Esophagus muscularis mucosa (tissue), 4 donors: ENCODE measurements at places on chromosomes 12 and 14. TPM values are rescaled to one million over a fixed set of nuclear protein-coding genes. Genes with fewer than 3 reads are reported as not detected.
A peak's percentile ranks its signal among the peaks of the same experiment; 100 is the strongest.

GRCh38 chr14:53532853-53533252 is 379.7 kb upstream of the DDHD1 start:
- DNase-seq: no peak
- peaks cover 9% of the 10 kb centered on the region for H3K4me1 ChIP-seq
- H3K27ac ChIP-seq: no peak overlapping the region

DNA sequence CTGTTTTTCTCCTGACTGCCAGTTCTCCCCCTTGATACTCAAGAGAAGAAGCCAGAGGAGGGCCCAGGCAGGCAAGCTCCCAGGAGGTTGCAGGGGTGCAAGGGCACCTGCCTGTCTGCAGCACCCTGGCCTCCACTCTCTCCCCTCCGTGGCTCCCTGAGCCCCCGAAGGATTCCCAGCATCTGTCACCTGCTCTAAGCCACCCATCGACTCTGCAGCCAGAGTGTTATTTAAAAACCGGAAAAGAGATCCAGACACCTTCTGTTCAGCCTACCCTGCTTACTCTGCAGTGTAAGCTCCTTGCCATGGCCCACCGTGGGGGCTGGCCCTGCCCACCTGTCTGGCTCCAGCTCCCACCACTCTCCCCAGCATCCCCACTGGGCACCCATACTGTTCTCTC is 121.4 kb downstream of the KSR2 start:
- no peak overlapping the region for H3K4me3 ChIP-seq
- no peaks in the 10 kb centered on the region for H3K4me1 ChIP-seq
- no peak for DNase-seq
- no peaks in the 10 kb centered on the region for H3K36me3 ChIP-seq
- H3K27ac ChIP-seq: no peak overlapping the region

Gene FGF23
- total RNA-seq: not detected

Gene KCNC2
- total RNA-seq: 0.17 TPM

GRCh38 chr12:7151532-7151931 is 21.4 kb downstream of the CLSTN3 start:
- H3K36me3 ChIP-seq: peaks cover 3% of the 10 kb centered on the region
- no peak for DNase-seq
- H3K27ac ChIP-seq: no peak overlapping the region
- H3K4me3 ChIP-seq: no peak overlapping the region

Gene GLIPR1
- total RNA-seq: 19.5 TPM

DNA sequence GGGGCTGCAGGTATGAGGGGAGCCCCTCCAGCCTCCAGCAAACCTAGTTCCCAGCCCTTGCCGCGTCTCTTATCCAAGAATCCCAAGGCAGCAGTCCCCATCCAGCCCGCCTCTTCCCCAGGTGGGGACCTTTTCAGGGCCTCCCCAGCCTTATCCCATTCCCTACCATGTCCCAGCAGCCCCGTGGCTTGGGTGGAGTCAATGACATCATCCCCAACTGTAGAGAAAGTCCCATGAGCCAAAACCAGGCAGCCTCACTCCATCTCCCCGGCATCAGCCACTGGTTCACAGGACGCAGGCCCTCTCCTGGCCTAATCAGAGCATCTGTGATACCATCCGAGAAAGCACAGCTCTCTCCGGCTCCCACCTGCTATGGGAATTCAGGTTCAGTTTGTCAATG is 131.0 kb downstream of the NCOR2 start:
- H3K27ac ChIP-seq: peak overlapping the region; percentile 71
- no peak for DNase-seq
- H3K36me3 ChIP-seq: peaks cover 23% of the 10 kb centered on the region
- no peaks in the 10 kb centered on the region for H3K27me3 ChIP-seq
- peaks cover 35% of the 10 kb centered on the region for H3K4me1 ChIP-seq

DNA sequence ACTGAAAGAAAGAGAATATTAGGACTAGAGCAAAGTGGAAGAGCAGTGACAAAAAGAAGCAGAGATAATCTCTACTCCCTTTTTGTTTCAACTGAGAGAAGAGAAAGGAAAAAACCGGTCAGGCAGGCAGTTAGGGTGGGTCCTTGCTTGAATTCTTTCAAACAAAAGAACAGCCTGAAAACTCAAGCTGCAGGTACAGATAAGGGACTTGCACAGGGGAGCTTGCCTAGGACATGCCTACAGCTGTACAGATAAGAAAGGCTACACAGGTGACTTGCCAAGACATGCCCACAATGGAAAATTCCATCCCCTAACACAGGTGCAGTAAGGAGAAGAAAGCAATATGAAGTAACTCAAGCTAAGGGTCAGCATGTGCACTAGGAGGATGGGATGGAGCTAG is 532.2 kb upstream of the MIS18BP1 start:
- no peak for DNase-seq
- H3K27ac ChIP-seq: no peak overlapping the region
- no peaks in the 10 kb centered on the region for H3K27me3 ChIP-seq
- H3K4me1 ChIP-seq: no peaks in the 10 kb centered on the region
- no peaks in the 10 kb centered on the region for H3K36me3 ChIP-seq

DNA sequence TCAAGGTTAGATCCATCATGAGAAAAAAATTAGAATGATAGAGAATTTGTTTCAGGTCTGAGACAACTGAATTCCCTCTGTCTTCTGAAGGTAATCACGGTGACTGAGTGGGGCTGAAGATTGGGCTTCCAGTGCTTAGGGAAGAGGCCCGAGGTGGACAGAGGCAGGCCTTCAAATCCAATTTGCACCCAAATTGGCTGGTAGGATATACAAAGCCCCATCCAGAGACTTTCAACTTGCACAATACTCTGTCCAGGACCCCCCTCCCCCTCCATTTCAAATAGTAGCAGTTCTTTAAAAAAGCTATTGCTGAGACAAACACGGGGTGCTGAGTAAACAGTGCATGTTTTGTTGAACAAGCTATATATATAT is 3.6 kb upstream of the FOXG1 start:
- H3K27me3 ChIP-seq: peaks cover 100% of the 10 kb centered on the region
- peaks cover 40% of the 10 kb centered on the region for H3K4me1 ChIP-seq
- H3K4me3 ChIP-seq: no peak overlapping the region
- H3K27ac ChIP-seq: no peak overlapping the region

DNA sequence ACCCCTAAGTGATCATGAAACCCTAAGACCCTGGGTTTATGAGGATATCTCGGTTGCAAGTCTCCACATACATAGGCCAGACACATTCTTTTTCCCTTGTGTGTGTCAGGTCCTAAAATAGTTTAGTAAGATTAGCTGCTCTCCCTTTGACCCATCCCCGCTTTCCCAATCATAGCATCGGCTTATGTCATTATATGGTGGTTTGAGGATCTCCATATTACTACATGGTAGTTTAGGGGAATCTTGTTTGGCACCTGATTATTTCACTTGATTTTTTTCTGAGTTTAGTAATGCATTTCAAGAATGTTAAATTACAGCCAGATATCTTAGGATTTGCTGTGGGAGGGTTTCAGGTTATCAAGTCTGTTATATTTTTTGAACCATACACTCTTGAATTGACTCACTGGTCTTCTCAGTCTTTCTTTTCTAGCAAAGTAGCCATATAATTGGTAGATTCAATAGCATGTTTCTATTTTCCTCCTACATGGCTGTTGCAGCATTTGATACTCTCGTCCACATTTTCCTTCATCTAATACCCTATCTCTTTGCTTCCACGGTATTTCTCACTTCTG is 68.3 kb upstream of the TRHDE start:
- DNase-seq: no peak
- H3K27me3 ChIP-seq: no peaks in the 10 kb centered on the region
- no peaks in the 10 kb centered on the region for H3K4me1 ChIP-seq
- no peak overlapping the region for H3K4me3 ChIP-seq

- peak overlapping the region; percentile 34 for H3K27ac ChIP-seq
- H3K4me3 ChIP-seq: no peak overlapping the region
- no peaks in the 10 kb centered on the region for H3K36me3 ChIP-seq
- DNase-seq: no peak
- no peaks in the 10 kb centered on the region for H3K27me3 ChIP-seq
- peaks cover 12% of the 10 kb centered on the region for H3K4me1 ChIP-seq
Measured at GRCh38 chr14:77007975-77008421, 20.5 kb downstream of the IRF2BPL start.

Gene TDP1
- 7.5 TPM for total RNA-seq

DNA sequence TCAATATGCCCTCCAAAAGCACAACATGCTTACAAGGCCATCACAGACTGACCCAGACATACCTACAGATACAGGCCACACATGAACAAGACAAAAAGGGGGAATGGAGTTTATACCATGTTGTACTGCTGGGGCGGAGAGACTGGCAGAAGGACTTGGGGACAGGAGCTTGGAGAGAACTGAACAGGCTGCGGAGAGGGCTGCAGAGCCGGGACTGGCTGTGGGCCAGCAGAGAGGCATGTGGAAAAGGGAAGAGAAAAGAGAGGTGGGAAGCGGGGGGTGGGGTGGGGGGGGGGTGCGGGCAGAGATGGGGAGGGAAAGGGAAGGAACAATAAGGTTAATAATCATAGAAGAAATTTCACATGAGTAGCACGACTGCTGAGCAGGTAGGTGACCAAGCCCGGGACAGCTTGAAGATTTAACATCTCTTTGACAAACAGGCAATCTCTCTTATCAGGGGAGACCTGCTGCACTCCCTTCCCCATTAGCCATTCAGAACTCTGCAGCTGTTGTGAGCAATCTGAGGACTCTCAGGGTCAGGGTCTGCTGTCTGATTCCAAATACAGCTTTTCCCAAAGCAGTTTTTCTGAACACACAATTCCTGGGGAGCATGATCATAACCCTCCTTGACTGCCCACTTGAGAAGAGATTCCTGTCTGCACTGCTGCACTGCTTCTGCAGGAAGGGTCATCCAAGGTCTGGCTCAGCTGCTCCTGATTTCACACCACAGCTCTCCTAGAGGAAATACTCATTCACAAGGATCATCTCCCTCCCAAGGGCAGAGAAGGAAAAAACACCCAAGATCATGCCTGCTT is 21.6 kb upstream of the STAC3 start:
- H3K36me3 ChIP-seq: peaks cover 63% of the 10 kb centered on the region
- H3K4me1 ChIP-seq: no peaks in the 10 kb centered on the region
- no peak overlapping the region for H3K4me3 ChIP-seq
- H3K27ac ChIP-seq: no peak overlapping the region
- DNase-seq: no peak
- H3K27me3 ChIP-seq: no peaks in the 10 kb centered on the region

GRCh38 chr12:30537228-30537627 is 158.4 kb downstream of the IPO8 start:
- H3K4me1 ChIP-seq: no peaks in the 10 kb centered on the region
- H3K27ac ChIP-seq: no peak overlapping the region
- no peak overlapping the region for H3K4me3 ChIP-seq
- no peak for DNase-seq
- H3K36me3 ChIP-seq: no peaks in the 10 kb centered on the region

GRCh38 chr12:30952015-30952414 is 25.5 kb downstream of the TSPAN11 start:
- no peaks in the 10 kb centered on the region for H3K36me3 ChIP-seq
- H3K4me3 ChIP-seq: no peak overlapping the region
- no peaks in the 10 kb centered on the region for H3K27me3 ChIP-seq
- no peak overlapping the region for H3K27ac ChIP-seq

Gene PALS1
- total RNA-seq: 17.6 TPM

- H3K27me3 ChIP-seq: no peaks in the 10 kb centered on the region
- DNase-seq: no peak
- H3K4me1 ChIP-seq: peaks cover 69% of the 10 kb centered on the region
- peak overlapping the region; percentile 24 for H3K4me3 ChIP-seq
Measured at GRCh38 chr14:93759719-93760307, 28.5 kb downstream of the PRIMA1 start.

- no peak overlapping the region for H3K27ac ChIP-seq
- DNase-seq: peak; percentile 21
- H3K27me3 ChIP-seq: no peaks in the 10 kb centered on the region
- H3K4me1 ChIP-seq: no peaks in the 10 kb centered on the region
Measured at GRCh38 chr14:35985474-35986218, 159.5 kb downstream of the BRMS1L start.

GRCh38 chr12:127230843-127231260 is 1036.1 kb upstream of the TMEM132C start:
- no peak overlapping the region for H3K4me3 ChIP-seq
- no peaks in the 10 kb centered on the region for H3K36me3 ChIP-seq
- H3K4me1 ChIP-seq: no peaks in the 10 kb centered on the region
- no peak overlapping the region for H3K27ac ChIP-seq

DNA sequence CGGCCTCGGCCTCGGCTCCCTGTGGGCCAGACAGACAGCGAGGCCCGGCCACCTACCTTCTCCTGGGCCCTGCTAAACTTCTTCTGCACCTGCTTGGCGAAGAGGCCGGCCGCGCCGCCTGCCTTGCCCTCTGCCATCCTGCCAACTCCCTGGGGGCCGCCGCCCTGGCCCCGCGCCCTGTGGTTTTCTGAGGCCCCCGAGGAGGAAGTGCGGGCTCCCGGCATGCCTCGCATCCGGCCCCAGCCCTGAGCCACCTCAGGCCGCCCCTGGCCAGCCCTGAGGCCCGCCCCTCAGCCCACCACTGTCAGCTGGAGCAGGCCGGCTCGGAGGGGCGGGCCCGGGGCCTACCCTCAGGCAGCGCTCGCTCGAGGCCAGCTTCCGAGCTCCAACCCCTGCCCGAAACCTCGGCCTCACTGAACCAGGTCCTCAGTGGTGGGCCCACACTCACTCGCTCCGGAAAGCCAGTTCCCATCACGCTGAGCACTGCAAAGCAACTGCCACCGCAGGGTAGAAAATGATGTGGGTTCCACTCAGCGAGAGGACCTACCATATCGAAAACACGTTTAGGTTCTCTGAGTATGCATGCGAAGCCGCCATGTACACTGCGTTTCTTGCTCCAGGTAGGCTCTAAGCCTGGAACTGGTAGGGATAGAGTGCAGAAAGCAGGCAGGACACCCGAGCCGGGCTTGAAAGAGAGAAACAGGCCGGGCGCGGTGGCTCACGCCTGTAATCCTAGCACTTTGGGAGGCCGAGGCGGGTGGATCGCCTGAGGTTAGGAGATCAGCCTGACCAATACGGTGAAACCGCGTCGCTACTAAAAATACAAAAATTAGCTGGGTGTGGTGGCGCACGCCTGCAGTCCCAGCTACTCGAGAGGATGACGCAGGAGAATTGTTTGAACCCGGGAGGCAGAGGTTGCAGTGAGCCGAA is at the start of gene BIN2:
Gene BIN2 (minus strand): TSS at position 209 of the 930 bp plus-strand sequence. CDS start 72 bp downstream, at position 137.
- peak within 1 kb of the TSS; percentile 39 for H3K4me3 ChIP-seq
- no peaks in the 10 kb centered on the region for H3K36me3 ChIP-seq
- no peak for DNase-seq
- no peaks in the 10 kb centered on the region for H3K4me1 ChIP-seq
- no peaks in the 10 kb centered on the region for H3K27me3 ChIP-seq
- no peak within 1 kb of the TSS for H3K27ac ChIP-seq

Gene SMIM41
- 2.1 TPM for total RNA-seq

- no peaks in the 10 kb centered on the region for H3K4me1 ChIP-seq
- no peak overlapping the region for H3K4me3 ChIP-seq
- DNase-seq: no peak
- no peaks in the 10 kb centered on the region for H3K36me3 ChIP-seq
Measured at GRCh38 chr14:86035882-86036281, 505.9 kb downstream of the FLRT2 start.

- no peaks in the 10 kb centered on the region for H3K36me3 ChIP-seq
- H3K4me1 ChIP-seq: peaks cover 4% of the 10 kb centered on the region
- H3K27ac ChIP-seq: no peak overlapping the region
- no peaks in the 10 kb centered on the region for H3K27me3 ChIP-seq
- H3K4me3 ChIP-seq: no peak overlapping the region
Measured at GRCh38 chr14:72024043-72024407, 91.8 kb downstream of the RGS6 start.

Gene SCYL2
- 52.4 TPM for total RNA-seq

GRCh38 chr12:58104351-58104755 is 163.0 kb downstream of the ATP23 start:
- no peaks in the 10 kb centered on the region for H3K27me3 ChIP-seq
- H3K4me1 ChIP-seq: no peaks in the 10 kb centered on the region
- H3K36me3 ChIP-seq: no peaks in the 10 kb centered on the region
- H3K4me3 ChIP-seq: no peak overlapping the region
- no peak overlapping the region for H3K27ac ChIP-seq

GRCh38 chr14:96843137-96843536 is 46.0 kb downstream of the VRK1 start:
- no peaks in the 10 kb centered on the region for H3K27me3 ChIP-seq
- no peak overlapping the region for H3K4me3 ChIP-seq
- no peak for DNase-seq
- H3K4me1 ChIP-seq: no peaks in the 10 kb centered on the region
- no peak overlapping the region for H3K27ac ChIP-seq
- H3K36me3 ChIP-seq: peaks cover 10% of the 10 kb centered on the region

Gene CRIP2
- total RNA-seq: 401 TPM
